Fibroblast of skin of abdomen (primary cell): ENCODE measurements at places on chromosomes 2 and 18.

DNA sequence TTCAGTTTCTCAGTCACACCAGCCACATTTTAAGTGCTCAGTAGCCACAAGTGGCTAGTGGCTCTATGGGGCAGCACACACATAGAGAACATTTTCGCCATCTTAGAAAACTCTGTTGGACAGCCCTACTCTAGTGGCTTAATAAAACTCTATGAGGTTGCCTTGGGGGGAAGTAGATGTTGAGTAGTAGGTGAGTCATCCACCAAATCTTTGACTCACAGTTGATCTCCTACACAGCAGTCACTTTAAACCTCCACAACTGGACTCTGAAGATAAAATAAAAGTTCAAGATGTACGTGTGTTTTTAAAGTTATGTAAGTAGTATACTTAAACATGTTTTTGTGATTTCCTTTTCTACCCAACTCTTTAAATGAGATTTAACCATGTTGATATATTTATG is 379.0 kb downstream of the SETBP1 start:
- peak; percentile 80 for DNase-seq

- no peak for DNase-seq
Measured at GRCh38 chr2:54685263-54685775, 38.1 kb upstream of the EML6 start.

DNA sequence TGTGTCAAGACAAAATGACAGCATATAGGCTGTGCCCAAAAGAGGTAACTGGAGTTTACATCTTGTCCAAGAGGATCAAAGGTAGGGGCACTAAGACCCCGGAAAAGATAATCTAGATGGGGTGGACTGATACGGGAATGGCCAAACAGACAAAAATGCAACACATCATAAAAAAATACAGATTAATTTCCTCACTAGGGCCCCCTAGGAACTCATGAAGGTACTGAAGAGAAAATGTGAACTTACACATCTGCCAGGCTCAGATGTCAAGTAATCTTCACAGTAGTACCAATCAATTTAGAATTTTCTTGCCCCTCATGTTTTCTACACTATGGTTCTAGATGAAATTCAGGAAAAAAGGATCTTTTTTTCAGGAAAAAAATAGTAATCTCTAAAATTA is 115.6 kb upstream of the REG3A start:
- DNase-seq: no peak

GRCh38 chr2:55017880-55018279 is 32.4 kb downstream of the RTN4 start:
- no peak for DNase-seq

GRCh38 chr2:47497843-47498460 is 95.0 kb downstream of the MSH2 start:
- DNase-seq: no peak

DNA sequence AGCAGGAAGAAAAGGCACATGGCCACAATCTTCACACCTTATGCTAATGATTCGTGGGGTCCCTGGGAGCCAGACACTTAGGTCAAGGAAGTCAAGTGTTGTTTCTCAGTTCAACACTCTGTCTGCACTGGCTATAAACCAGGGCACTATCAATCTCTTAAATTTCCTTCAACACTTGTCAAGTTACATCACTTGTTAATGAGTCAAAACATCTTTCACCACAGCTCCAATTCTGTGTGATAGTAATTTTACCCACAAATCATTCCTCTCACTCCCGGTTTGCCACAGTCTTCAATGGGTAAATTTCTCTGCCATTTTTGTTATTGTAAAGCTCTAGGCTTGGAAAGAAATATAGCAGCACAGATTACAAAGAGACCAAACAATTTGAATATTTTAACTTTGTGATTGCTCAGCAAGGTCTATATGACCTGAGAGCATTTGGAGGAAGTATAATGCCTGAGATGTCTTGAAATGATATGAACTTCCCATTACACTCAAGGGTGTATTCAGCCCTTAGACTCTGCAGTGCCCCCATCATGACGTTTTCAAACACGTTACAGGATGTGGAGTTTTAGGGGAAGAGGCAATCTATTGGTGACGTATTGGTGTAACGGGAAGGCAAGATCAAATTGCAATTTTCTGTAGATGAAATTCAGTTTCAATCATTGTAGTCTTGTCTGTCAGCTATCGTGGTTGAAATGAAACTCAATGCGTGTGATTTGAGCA is 78.7 kb downstream of the ICOS start:
- DNase-seq: no peak

- DNase-seq: no peak
Measured at GRCh38 chr2:173051463-173052215, 24.0 kb upstream of the MAP3K20 start.

DNA sequence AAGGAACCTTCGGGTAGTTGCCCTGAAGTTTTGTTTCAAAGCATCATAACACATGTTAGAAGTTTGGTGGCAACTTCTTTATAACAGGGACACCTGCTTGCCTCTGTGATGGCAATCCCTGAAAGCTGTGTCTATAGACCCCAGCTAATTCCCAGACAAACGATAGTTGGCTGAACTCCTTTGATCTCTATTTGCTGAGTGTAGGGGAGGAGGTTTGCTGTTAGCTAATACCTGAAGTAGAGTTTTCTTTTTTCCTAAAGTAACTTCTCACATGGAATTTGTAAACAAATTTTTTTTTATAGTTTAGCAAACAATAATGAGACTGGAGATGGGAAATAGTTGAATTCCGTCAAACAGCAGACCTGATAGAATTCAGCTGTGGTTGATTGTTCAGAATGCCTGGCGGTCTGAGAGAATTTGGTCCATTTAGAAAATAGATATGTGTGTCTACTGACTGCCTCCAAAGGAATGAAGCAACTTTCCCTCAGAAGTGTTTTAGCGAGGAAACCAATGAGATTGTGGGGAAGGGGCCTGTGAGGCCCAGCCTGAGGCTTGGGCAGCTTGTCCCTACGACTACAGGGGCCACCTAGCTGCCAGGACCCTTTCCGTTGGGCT is 123.5 kb upstream of the EPAS1 start:
- no peak for DNase-seq

DNA sequence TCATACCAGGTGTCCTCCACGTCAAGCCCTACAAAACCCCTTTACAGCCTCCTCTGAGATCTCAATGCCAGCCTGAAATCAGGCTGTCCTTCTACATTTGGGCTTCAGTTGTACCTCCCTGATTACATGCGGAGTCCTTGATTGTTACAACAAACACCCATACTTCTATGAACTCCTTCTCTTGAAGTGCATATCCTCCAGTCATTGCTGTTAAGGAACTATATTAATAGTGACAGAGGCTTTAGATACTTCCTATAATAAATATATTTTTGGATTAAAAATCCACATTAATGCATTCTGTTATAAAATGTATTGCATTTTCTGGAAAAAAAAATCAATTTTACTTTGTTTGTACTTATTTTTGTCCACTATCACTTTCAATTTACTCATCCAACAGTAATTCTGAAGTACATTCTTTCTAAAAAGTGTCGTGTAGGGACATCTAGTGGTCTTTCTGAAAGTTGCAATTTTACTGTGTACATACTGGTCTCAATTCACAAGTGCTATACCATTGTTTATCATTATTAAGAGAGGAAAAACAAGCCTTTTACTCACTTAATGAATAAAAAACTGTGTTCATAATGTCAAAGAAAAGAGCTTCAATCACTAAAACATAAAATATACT is 316.4 kb downstream of the DSEL start:
- peak; percentile 64 for DNase-seq
